ENCODE measurements at places on chromosomes 2 and 18.

DNA sequence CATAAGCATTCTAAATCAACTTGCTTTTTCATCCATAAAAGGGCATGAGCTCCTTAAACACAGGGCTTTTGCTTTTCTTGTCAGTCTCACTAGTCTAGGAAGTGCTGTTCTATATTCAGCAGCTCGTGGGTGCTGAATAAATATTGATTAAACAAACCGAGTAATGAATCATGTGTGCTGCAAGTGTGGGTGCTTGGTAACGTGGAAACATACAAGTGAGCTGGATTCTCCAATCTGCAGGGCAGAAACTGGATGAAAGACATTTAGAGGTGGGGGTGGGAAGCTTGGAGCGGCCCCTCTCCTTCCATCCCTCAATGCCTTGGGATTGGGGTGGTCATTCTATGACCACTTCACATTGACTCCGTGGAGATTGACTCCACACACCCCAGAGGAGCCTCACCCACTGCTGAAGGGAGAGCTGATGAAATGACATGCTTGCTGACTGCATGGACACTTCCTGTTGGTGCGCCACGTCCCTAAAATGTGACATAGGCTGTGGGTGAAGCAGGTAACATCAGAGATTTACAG is 114.6 kb downstream of the DOCK10 start:
- ATAC-seq: no peak

GRCh38 chr2:1170241-1170640 is 219.6 kb downstream of the SNTG2 start:
- no peak for ATAC-seq

DNA sequence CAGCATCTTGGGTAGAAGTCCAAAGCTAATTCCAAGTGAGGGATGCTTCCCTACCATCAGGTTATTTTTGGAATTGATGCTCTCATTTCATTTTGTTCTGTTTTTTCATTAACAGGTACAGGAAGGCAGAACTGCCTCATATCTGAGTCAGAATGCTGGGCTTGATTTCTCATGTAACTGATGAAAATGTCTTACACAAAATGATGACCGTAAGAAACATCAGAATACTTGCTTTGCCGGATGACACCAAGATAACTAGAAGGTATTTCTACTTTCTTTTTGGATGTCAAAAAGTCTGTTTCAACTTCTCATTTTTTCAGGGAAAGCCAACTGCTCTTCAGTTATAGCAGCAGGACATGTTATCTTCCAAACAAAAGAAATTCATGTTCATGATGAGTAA is 62.6 kb downstream of the ETAA1 start:
- ATAC-seq: no peak

DNA sequence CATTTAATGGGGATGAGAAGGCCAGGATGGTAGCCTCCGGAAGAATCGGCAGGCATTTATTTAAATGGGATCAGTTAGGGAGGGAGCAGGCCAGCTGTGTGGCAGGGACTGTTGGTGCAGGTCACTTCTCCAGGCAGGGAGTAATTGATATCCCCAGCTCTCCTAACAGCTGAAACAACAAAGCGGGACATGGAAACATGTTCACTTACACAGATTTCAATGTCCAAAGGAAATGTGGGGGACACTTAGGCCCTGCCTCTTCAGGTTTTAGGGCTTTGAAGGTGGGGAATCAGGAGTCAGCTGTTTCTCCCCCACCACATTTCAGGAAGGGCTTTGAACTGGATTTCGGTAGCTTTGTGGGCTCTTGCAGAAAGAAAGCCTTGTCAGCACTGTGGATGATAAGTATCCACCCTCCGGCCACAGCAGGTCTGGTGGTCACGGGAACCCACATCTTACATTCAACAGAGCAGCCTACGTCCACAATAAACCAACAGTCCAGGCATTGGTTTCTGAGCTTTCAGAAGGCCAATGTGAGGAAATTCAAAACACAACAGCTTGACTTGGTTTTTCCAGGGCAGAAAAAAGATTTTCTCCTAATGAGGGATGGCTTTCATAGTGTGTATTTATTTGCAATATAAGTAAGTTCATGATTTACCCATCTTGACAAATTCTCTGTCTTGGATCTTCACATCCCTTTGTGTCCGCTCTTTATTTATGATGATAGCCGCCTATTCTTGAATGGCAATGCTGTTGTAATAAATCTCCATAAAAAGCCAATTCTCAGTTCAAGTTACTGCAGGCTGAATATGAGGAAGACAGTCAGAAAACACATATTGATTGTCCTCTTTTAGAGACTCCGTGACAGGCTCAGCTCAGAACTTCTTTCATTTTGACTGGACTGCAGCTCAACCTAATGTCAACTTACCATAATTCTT is 96.6 kb upstream of the NRP2 start:
- no peak for ATAC-seq

- no peak for ATAC-seq
Measured at GRCh38 chr2:20150806-20151571, 73.9 kb downstream of the SDC1 start.

- peak; percentile 55 for ATAC-seq
Measured at GRCh38 chr2:207332480-207333212, 166.9 kb upstream of the KLF7 start.

GRCh38 chr2:238290091-238290509 is 1.7 kb upstream of the PER2 start:
- ATAC-seq: no peak

DNA sequence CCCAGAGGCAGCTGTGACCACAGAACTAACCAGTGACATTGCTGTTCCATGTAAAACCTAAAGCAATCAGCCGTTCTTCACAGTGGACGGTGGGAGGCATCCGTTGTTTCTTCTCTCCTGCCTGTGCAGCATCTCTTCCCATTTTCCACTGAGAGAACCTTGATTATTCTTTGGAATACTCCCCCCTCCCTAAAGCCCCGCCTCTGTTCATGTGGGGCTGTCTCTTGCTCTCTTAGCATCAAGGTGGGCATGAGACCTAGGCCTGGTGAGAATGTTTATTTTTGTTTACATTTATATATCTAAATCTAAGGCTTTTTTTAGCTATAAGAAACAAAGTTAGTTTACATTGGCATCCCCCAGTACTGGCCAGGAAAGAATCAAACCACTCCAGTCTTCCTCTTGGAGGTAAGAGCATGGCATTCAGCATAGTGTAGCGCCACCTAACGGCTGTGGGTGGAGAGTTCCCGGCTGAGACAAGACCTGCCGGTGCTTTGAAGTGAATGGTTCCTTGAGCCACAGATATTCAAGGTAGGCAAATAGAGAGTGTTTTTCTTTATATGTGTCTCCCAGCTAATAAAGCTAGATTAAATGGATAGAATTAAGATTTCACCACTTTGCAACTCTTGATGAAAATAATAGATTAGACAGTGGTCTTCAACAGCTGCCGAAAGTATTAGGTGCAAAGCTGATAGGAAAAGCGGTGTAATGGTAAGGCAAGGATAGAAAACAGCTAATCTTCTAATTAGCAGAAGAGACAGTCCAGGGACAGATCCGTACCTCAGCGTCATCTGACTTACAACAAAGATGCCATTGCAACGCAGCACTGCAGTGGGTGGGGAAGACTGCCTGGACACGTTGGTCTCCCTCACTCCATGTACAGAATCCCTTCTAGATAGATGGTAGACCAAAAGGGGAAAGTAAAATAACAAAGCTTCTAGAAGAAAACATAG is 219.6 kb upstream of the RAB12 start:
- no peak for ATAC-seq

GRCh38 chr2:70608373-70608772 is 54.7 kb upstream of the TGFA start:
- ATAC-seq: no peak

- no peak for ATAC-seq
Measured at GRCh38 chr2:101270700-101271259, 18.1 kb downstream of the CNOT11 start.

- ATAC-seq: no peak
Measured at GRCh38 chr2:232322560-232323327, 55.8 kb upstream of the ALPP start.

GRCh38 chr18:47883771-47884413 is 46.6 kb downstream of the SMAD2 start:
- no peak for ATAC-seq

- ATAC-seq: peak; percentile 24
Measured at GRCh38 chr18:36128907-36129299, 237 bp downstream of the SLC39A6 start.

DNA sequence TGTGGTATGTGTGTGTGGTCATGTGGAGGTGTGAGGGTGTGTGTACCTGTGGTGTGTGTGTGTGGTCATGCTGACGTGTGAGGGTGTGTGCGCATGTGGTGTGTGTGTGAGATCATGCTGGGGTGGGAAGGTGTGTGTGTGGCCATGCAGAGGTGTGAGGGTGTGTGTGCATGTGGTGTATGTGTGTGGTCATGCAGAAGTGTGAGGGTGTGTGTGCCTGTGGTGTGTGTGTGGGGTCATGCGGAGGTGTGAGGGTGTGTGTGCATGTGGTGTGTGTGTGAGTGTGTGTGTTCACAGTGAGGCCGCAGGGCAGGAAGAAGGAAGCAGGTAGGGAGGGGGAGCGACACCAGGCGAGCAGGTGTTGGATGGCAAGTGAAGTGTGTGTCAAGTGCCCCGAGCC is 259.0 kb downstream of the LOXHD1 start:
- no peak for ATAC-seq

GRCh38 chr18:80201739-80202138 is 45.6 kb downstream of the PARD6G start:
- peak; percentile 37 for ATAC-seq

GRCh38 chr18:24127735-24128134 is 11.1 kb upstream of the CABYR start:
- no peak for ATAC-seq

DNA sequence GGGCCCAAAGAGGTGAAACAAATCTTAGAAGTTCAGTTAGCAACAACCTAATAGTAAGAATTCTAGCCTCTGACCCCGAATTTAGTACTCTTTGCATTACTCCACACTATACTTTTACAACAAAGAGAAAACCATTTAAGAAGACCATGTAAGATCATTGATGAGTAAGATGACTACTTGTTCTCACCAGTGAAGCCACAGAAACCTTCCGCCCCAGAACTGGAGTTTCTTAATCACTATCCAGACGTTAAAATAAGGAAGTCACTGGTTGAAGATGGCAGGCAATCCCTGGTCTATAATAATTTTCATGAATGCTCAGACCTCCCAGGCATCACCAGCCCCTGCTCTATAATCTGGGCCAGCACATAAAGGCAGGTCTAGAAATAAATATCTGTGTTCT is 95.0 kb downstream of the TMEM163 start:
- ATAC-seq: peak; percentile 91

- ATAC-seq: peak; percentile 27
Measured at GRCh38 chr2:223019987-223020717, 31.8 kb upstream of the KCNE4 start.

DNA sequence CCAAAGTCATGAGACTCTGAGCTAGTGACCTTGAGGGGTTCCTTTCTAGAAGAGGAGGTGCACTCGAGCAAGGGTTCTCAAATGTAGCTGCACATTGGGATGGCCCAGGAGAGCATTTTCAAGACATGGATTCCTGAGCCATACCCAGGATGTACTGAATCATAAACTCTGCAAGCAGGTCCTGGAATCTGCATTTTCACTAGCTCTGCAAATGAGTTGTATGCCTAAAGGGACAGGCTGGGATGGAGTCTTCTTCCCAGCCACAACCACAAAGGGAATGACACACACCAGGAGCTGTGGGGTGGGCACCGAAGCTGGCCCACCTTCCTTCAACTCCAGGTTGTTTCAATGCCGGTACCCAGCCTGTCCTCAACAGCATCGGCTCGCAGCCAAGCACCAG is 90.6 kb downstream of the GALNT14 start:
- ATAC-seq: no peak

DNA sequence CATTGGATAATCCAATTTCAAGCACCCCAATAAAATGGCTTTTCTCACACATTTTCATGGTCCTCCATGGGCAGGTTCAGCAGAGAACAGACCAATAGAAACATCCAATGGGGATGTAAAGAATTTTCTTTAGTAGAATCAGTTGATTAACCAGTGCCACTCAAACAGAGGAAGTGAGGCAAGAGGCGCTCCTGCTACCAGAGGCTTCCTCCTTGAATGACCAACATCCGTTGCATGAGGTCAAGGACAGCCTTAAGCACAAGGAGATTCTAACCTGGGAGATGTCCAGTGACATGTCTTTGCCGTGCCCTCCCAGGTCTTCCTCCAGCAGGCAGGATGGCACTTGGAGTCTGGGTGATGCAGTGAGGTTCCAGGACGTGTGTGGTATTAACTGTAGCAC is 146.6 kb downstream of the PIEZO2 start:
- ATAC-seq: no peak

DNA sequence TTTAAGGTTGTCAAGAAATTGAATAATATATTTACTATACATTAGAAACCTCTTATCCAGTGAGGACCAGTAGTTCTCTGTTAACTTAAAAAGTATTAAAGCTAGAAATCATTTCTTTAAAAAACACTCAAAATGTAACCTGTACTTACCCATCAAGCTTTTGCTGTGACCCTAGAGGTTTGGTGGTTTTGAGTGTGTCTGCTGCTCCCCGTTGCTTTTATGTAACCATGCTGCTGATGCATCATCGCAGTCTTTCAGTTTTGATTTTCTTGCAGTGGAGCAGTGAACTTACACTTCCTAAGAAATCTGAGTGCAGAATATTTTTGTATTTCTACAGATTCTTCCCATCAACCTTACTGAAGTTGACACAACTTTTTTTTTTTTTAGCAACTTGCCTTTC is 34.2 kb downstream of the MRPS9 start:
- ATAC-seq: peak; percentile 67

GRCh38 chr18:23661735-23662308 is 889 bp downstream of the ANKRD29 start:
- ATAC-seq: no peak

GRCh38 chr2:202032846-202033316 is 774 bp upstream of the FZD7 start:
- peak; percentile 48 for ATAC-seq

DNA sequence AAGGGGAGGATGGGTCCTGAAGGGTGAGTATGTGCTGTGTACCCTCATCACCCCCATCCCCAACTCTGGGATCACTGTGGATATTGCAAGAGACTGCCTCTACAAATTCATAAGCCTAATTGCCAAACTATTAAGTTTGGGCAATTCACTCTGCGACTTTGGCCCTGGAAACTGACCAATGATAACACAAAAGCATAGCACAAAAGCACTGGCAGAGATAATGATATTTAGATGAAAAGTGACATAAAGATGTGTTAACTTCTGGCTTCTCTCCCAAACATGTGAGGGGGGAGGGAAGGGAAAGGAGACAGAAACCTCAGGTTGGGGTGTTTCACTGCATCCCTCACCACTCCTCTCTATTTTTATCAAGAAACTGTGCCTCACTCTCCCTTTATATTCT is 150.3 kb downstream of the SATB2 start:
- no peak for ATAC-seq

Measured in stimulated activated memory B cell treated with anti-CD40 and anti-IgM and Interleukin-4, amounts not matched to agents 10 μg/mL and 1 μg/mL and 100 μg/mL, for 72 hours (primary cell).